ENCODE measurements at places on chromosomes 3 and 15.

- DNase-seq, result no peak
Observed at GRCh38 chr3:25405335-25405734, 22.7 kb upstream of the RARB start.

GRCh38 chr3:110293660-110294059 lies 778.0 kb upstream of the NECTIN3 start:
- DNase-seq, result peak; percentile 5

GRCh38 chr15:68770216-68770615 lies 50.5 kb downstream of the ANP32A start:
- no peak for DNase-seq

DNA sequence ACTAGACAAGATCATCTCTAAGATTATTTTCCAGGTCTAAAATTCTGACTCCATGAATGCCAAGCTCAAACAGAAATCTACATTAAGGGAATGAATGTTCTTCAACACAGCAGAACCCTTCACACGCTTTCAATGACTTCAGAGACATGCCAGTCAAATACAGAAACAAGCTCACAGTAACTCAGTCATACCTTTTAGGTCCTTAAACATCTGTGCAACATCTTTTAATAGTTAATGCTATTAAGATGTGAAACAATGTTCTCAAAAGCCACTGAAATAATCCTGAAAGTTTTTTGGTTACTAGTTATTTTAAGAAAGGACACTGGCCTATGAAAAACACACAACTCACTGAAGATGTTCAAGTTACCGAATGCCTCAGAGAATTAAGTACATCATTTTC lies 2.5 kb downstream of the DLG1 start:
- peak; percentile 25 for DNase-seq

GRCh38 chr15:69080295-69081248 lies 66.1 kb downstream of the NOX5 start:
- DNase-seq, result no peak

DNA sequence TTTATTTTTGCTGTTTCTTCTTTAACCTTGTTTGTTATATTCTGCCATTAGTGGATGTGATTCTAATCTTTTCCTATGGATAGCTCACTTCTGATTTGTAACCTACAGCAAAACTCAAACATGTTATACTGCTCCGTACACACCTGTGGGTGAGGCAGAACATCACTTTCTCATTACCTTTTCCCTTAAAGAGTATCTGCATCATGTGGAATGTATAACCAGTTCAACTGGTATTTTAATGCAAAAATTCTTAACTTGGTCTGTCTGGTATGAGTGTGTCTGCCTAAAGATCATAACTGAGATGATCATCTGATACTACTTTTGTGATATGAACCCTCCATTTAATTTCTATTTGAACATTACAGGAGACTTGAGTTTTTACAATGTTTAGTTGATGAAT lies 13.0 kb upstream of the UPK1B start:
- DNase-seq, result no peak

GRCh38 chr15:35834216-35834830 lies 288.4 kb upstream of the DPH6 start:
- no peak for DNase-seq

- no peak for DNase-seq
Observed at GRCh38 chr15:81072551-81072950, 61.5 kb upstream of the CFAP161 start.

DNA sequence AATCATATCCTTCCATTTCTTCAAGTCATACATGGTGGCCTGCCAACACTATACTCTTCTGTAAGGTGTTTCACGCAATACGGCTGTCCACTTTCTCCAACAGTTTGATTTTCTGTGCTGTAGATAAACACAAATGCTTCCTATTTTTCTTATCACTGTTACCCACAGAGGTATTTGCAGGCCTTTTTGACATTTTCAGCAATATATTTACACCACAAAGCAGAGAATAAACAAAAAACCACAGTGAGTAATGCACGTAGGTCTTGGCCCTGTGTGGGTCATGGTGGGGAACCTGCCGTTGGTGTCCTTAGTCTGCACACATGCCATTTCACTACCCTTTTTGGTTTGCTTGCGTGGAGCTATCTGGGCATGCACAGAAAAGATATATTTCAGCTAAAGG lies 59.5 kb downstream of the LRRC28 start:
- DNase-seq, result no peak

GRCh38 chr3:161395115-161396012 lies 24.0 kb upstream of the SPTSSB start:
- no peak for DNase-seq

DNA sequence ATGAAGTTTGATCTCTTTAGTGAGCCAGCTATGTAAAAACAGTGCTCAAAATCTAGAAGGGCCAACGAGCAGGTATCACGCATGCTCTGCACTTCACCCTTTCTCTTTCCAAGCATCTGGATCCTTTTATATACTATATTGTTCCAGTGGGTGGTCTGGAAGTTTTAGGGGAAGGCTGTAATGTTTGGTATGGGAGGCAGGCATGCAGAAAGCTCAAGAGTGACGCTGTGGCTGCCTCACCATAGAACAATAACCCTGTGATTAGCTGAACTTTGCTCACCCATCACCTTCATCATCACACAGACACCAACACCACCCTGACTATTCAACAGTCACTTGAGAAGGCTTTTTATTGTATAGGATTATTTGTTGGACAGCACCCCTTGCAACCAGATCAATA lies 81.6 kb downstream of the FBN1 start:
- DNase-seq, result peak; percentile 55

- no peak for DNase-seq
Observed at GRCh38 chr3:113254171-113254947, 43.0 kb downstream of the BOC start.

DNA sequence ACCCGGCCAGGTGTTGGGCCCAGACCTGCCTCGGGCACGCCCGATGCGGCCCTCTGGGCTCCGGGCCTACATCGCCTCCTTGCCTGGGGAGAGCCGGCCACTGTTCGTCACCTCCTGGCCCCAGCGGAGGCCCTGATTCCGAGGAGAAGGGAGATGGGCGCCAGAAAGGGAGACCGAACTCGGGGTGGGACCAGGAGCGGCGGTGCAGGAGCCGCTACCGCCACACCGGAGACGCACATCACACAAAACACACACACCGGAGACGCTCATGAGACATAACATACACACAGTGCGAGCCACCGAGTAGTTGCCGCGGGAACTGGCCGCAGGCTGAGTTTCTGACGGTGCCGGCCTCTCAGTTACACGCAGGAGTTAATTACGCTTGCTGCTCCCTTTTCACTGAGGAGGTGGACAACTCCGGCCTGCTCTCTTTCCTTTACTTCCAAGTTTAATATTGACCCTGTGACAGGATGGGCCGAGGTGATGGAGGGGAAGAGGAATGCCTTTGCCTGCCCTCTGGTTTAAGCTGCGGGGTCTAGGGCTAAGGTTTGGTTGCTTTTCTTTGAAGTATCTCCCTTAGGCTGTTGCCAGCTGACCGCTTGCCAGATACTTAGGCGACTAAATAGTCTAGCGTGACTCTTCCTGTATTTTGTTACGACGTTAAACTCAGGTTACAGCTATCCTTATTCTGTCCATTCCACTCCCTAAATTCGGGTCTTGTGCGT lies 570 bp downstream of the PCNP start:
- DNase-seq, result peak; percentile 67

- no peak for DNase-seq
Observed at GRCh38 chr3:158731486-158731885, 771 bp downstream of the RARRES1 start.

GRCh38 chr3:31543375-31543774 lies 10.7 kb downstream of the STT3B start:
- no peak for DNase-seq

Measured in fibroblast of lung (primary cell).